ENCODE measurements at places on chromosomes 12 and 14. TPM values are rescaled to one million over a fixed set of nuclear protein-coding genes. Genes with fewer than 3 reads are reported as not detected.
A peak's percentile ranks its signal among the peaks of the same experiment; 100 is the strongest.

Gene PZP
- total RNA-seq = not detected

Gene ATP23
- total RNA-seq = 19.3 TPM

DNA sequence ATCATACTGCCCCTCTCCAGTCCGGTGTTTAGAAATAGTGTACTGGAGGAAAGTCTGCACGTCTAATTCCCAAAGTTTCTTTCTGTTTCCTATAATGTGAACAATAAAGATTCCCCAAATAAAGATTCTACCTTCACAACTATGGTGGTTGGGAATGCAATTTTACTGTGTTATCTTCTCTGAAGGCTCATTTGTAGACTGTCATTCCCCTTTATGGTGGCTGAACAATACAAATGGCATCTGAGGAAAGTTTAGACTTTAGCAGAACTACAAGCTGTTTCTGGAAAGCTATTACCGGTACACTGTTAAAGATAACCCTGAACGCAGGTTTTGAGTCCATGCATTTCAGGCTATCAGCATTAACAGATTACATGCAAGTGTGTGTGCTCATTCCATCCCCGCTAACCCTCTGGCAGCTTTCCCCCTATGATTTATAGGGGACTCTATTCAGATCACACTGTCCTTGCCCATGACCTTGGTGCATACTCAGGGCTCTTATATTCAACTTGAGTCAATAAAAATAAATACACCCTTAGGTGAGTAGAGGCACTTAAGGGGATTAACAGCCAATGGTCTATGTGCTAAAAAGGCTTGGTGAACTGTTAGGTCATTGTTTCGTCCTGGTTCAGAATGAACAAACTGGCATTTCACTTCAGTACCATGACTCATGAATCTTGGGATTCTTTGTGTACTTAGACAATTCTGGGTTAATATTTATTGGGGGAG, 60.7 kb upstream of the PYGL start:
- DNase-seq = no peak

GRCh38 chr14:70567791-70568190, 32.7 kb downstream of the MED6 start:
- DNase-seq = peak; percentile 44

- no peak for DNase-seq
Measured at GRCh38 chr14:91154851-91155625, 41.2 kb downstream of the DGLUCY start.

DNA sequence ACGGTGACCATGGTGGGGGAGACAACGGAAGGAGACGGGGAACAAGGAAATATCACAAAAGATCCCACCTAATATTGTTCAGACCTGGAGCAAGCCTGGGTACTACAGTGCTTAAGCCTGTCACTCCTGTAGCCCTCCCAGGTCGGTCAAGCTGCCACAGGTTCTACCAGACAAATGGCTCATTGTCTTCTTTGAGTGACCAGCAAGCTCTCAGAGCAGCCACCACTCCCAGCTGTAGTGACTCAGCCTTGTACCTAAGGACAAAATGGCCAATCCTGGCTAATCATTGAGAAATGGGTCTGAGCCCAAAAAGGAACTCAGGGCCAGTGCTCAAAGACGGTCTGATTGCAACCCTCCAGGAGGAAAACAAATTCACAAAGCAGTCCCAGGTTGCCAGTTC, 238.4 kb upstream of the NOS1 start:
- no peak for DNase-seq

DNA sequence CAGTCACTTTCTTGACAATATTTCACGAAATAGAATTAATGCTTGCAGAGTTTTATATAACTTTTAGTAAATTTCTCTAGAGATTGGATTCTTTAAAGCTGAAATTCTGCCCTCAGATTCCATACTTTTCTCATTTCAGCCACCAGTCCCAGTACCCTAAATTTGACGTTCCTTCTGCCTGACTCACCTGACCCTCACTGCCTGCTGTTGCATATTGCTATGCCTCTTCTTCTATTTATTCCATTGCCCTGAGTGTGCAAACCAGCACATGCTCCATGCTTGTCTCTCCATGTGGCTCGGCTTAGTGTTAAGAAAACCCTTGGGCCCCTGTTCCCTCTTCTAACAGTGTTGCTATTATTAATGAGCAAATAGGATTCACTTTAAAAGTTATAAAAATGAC, 533.3 kb downstream of the LRFN5 start:
- no peak for DNase-seq

Measured in activated CD8-positive, alpha-beta T cell treated with anti-CD3 and anti-CD28 coated beads, Interleukin-2, amount 10 ng/mL, durations not matched to agents 7 days and 5 days (primary cell).